ENCODE measurements at places on chromosomes 5 and 9.

- no peak for DNase-seq
Observed at GRCh38 chr5:103523319-103523718, 39.3 kb downstream of the NUDT12 start.

DNA sequence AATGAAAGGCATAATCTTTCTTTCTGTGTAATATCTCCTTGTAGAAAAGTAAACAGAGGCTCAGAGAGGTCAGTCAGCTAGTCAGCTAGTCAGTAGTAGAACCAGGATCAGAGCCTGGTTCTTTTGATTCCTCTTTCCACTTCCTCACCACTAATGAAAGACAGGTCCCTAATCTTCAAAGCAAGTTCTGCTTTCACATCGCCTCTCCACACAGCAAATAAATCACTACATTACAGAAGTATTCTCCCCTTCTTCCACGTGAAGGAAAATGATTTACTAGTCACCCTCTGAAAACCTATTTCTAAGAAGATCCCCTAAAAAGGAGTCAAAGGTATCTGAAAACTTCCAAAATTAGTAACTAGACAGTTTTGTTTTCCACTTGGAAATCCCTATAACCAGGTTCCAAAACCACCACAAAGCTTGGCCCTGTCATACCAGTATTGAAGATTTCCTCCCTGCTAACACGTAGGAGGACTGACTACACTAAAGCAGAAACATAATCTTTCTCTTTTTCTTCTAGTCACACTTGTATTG lies 140.5 kb upstream of the TARS1 start:
- no peak for DNase-seq

DNA sequence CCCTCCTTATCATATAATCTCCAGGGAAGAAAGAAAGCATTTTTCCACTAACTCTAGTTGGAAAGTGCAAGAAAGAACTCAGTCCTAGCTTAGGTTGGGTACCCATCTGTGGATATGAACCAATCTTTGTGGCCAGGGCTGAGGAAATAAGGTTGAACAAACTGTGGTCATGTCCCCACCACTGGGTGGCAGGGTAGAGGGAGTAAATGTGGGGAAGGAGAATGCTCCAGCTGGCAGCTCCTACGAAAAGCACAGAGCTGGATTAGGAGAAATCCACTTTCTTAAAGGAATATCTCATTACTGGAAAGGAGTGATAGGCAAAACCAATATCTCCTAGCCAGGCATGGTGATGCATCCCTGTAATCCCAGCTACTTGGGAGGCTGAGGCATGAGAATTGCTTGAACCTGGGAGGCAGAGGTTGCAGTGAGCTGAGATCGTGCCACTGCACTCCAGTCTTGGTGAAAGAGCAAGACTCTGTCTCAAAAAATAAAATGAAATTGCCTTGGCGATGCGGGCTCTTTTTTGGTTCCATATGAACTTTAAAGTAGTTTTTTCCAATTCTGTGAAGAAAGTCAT lies 175.1 kb downstream of the CCDC192 start:
- no peak for DNase-seq

GRCh38 chr5:128341056-128341455 lies 197.0 kb downstream of the FBN2 start:
- DNase-seq: no peak

DNA sequence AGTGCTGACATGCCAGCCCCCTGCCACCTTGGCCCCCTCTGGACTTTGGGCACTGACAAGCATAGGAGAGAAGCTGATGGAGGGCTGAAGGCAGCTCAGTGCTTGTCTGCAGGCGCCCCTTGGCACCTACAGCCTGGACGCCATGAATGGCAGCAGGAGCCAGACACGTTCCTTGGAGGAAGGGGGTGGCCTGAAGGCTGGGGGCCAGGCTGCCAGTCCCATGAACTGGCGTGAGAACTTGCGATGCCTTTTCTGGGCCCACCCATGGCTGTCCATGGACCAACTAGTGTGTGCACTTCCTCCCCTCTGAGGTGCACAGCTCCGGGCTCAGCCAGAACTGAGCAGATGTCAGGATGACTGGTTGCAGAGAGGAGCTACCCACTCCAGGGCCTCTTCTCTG lies 99.0 kb upstream of the RANBP6 start:
- DNase-seq: no peak

GRCh38 chr5:67267512-67268216 lies 71.1 kb upstream of the CD180 start:
- DNase-seq: no peak

DNA sequence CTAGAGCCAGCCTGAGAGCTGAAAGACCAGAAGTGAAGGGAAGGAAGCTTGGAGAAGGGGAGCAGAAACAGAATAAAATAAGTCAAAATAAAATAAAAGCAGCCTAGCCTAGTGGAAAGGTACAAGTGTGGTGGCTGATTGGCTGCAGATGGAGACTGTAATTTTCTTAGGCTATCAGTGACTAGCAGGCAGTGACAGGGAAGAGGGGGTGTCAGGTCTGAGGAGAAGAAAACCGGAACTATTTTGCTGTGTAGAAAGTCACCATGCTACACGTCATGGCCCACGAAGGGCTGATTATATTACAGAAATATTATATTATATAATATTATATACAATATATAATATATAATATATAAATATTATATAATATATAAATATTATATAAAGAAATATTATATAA lies 98.1 kb upstream of the TAF11L2 start:
- DNase-seq: no peak

DNA sequence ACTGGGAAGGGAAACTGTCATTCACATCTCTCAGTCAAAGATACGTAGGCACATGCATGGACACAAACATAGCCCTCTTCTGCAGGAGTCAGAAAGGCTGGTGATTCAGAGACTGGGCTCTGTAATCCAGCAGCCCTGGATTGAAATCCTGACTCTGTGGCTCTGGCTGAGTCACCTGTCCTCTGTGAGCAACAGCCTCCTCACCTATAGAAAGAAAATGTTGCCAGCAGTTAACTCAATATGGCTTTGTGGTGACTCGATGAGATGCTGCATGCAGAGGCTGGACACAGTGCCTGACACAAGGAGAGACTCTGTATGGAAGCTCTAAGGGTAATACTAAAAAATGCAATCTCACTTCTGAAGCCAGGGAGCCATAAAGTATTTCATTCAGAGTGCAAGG lies 23.9 kb upstream of the CDKN2AIPNL start:
- DNase-seq: no peak

DNA sequence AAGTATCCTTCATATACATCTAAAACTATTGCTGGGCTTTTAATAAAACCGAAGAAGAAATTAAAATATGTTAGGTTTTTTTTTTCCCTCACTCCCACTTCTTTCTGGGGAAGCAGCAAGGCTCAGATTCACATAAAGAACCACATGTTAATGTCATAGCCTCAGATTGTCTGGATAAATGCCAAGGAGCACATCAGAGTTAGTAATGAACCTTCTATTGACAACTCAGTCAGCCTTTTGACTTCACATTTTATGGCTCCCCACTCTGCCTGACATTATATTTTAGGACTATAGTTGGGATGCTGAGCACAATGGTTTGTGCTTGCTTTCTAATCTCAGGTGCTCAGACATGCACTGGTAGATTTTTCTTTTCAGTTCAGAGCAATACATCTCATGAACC lies 21.8 kb downstream of the DMAC1 start:
- no peak for DNase-seq

DNA sequence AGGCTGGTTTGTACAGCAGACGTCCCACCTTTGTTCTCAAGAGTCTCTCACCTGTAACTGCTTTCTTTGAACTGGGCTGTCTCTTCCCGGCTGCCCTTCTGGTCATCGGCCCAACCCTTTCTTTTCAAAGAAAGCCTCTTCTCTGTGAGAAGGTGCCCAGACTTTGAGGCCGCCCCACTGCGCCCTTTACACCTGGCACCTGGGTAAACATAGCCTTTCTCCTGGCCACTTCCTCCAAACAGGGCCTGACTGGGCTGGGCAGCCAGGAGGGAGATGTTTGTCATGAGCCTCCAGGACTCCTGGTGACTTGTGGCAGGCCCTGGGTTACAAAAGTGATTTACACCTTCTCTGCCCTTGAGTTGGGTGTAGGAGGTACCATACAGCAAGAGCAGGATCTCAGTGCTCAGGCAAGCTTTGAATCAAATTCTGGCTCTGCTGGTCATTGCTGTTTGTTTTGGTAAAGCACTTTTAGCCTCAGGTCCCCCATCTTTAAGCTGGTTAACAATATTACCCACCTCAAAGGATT lies 127.2 kb upstream of the CXCL14 start:
- no peak for DNase-seq

DNA sequence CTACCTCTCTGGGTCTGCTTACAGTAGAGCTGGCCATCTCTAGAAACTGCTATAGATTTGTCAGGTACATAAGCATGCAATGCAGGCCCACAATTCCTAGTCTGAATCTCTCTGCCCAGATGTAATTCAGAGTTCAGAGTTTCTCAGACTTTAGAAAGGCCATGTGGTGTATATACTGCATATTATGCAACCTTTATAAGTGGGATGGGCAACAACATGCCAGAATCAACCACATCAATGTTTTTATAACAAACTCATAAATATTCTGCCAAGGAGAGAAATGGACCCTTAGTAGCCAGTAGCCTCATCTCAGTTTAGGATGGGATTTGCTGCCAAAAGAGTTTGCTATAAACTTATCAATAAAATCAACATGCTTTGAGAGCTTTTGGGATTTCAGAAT lies 78.8 kb downstream of the SLC1A1 start:
- DNase-seq: no peak

DNA sequence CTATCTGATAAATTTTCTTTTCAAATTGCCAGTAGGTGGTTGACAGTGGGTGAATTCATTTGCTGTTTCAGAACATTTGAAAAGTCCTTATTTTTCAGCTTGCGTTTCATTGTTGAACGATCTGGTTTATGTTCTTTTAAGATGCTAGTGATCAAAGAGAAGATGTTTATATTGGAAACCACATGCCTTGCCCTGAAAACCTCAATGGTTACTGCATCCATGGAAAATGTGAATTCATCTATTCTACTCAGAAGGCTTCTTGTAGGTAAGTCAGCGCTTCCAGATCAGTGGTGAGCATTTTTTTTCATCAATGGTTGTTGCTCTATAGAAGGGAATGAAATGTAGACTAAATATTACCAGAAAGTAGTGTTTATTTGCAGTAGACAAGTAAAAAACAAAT lies 16.6 kb upstream of the CAVIN4 start:
- DNase-seq: peak; percentile 86

GRCh38 chr9:77455312-77455927 lies 192.7 kb downstream of the GNA14 start:
- DNase-seq: no peak
